Naive thymus-derived CD8-positive, alpha-beta T cell (primary cell): ENCODE measurements at places on chromosomes 12 and 14. TPM values are rescaled to one million over a fixed set of nuclear protein-coding genes. Genes with fewer than 3 reads are reported as not detected.

DNA sequence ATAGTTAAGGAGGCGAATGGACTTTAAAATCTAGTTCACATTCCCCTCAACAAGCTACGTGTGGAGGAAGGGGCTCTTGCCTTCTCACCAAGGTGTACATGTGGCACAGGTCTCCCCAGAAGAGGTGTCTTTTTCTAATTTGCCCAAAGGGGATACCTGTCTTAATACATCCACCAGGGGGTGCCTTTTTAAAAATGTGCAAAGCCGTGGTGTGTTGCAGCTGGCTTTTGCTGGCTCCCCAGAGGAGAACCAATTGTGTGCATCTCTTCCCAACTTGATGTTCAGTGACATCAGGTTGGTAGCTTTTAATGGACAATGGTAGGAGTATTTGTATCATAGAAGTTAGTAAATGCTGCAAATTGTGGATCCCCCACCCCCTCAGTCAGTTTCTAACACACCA, 33.8 kb downstream of the CREBL2 start:
- DNase-seq: peak; percentile 51

- no peak for DNase-seq
Measured at GRCh38 chr12:100656141-100656540, 82.7 kb downstream of the GAS2L3 start.

- DNase-seq: no peak
Measured at GRCh38 chr12:84676787-84677186, 235.8 kb downstream of the SLC6A15 start.

DNA sequence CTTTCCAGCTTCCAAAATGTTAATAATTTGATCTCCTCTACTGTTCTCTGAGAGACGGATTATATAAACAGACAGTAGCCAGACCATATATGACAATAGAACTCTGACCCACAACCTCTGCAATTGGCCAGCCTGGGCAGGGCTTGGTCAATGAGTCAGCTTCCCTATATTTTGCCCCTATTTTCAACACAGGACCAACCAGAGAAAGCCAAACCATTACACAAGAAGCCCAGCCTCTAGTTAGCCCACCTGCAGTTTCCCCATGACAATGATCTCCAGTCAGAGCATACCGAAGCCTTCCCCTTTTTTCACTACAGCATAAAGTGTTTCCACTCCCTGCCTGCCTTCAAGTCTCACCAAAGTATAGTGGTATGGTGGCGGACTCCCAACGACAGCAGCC, 7.6 kb upstream of the EXD2 start:
- DNase-seq: no peak

- DNase-seq: no peak
Measured at GRCh38 chr12:96623656-96624217, 134.4 kb downstream of the CFAP54 start.

The COCH gene
- total RNA-seq: 0.81 TPM

The SLC6A12 gene
- total RNA-seq: 0.78 TPM

The CLEC14A gene
- total RNA-seq: not detected

The GLI1 gene
- total RNA-seq: 2.7 TPM
